ENCODE measurements at places on chromosomes 13 and 19.
A peak's percentile ranks its signal among the peaks of the same experiment; 100 is the strongest.

DNA sequence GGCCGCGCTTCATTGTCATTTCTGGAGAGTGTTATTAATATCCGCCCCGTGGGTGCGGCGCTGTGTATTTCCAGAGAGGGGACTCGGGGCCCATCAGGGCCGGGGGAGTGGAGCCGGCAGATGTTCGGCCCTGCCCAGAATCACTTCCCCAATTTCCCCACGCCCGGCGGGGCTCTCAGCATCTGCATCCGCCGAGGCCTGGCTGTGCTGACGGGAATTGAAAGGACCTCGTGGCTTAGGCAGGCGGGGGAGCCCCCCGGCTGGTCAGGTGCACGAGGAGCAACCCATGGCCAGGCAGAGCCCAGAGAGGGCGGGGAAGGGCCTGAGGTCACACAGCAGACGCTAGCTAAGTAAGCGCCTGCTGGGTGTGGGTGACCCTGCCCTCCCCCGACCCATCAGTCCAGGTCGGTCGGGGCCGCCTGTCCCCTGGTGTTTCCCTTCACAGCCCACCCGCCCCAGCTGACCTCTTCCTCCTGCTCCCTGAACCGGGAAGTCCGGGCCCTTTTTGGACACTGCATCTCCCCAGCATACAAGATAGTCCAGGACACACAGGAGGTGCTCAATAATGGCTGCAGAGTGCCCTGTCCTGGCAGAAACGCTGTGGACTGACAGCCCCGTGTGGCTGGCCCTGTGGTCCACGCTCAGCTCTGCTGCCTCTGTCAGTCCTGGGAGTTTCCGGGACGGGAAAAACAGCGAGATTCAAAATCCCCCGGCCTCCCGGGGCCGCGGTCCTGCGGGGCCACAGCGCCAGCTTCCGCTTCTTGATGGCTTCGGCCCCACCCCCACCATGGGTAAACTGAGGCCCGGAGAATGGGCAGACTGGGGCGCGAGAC lies 22.1 kb downstream of the ARID3A start:
- peak; percentile 95 for DNase-seq

DNA sequence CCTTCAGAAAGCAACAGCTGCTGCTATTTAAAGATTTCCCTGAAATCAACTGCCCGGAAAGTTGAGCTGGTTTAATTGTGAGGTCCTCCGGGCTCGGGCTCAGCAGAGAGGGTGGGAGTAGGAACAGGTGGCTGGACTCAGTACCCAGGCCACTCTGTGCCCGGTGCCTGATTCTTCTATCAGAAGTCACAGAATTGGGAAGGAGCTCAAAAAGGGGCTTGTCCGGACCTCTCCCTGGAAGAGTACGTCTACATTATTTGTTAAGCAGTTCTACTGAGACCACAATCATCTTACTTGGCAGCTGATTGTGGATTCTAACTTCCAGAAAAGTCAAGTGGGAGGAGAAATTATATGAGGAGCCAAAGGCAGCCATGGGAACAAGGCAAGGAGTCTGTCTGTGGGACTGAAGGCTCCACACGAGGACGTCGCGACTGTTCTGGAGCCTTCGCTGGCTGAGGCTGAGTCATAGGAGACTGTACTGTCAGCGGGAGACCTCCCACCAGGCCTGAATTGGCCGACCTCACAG lies 91.7 kb upstream of the ANKRD10 start:
- DNase-seq: peak; percentile 95

DNA sequence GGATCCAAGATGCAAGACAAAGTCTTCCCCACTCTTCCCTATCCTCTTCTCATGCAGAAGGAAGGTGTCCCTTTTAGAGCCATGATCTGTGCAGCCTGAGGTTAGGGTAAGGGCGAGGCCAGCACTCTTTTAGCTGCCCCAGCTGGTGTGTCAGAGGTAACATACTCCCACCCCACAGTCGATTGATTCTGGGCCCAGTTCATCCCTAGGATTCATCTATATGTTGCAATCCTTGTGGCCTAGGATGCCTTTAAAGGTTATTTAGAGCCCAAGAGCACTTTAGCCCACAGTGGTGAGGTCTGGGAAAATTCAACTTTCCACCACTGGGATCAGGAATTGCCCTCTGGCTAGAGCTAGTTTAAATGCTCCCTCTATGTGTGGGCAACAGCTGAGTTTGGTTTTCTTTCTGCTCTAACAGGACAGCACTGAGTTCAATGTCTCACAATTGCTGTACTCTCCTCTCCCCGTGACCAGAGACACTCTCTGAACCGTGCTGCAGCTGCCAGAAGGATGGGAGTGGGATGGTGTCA lies 201.3 kb upstream of the SERP2 start:
- DNase-seq: no peak

GRCh38 chr13:26459276-26460131 lies 98.0 kb upstream of the WASF3 start:
- no peak for DNase-seq

DNA sequence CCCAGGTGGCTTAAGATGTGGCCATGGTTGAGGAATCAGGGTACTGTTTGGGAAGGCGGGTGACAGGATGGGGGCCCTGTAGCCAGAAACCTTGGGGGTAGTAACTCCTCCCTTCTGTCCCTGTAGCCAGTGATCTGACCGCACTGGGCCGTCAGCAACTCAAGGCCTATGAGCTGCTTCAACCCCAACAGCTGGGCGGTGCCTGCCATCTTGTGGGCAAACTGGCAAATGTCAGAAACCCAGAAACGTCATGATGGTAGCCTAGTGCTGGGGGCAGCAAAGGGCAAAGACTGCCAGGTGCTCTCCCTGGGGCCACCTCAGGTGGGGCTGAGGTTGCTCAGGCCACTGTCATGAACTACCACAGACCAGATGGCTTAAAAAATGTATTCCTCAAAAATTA lies 3.5 kb downstream of the COPE start:
- peak; percentile 80 for DNase-seq

DNA sequence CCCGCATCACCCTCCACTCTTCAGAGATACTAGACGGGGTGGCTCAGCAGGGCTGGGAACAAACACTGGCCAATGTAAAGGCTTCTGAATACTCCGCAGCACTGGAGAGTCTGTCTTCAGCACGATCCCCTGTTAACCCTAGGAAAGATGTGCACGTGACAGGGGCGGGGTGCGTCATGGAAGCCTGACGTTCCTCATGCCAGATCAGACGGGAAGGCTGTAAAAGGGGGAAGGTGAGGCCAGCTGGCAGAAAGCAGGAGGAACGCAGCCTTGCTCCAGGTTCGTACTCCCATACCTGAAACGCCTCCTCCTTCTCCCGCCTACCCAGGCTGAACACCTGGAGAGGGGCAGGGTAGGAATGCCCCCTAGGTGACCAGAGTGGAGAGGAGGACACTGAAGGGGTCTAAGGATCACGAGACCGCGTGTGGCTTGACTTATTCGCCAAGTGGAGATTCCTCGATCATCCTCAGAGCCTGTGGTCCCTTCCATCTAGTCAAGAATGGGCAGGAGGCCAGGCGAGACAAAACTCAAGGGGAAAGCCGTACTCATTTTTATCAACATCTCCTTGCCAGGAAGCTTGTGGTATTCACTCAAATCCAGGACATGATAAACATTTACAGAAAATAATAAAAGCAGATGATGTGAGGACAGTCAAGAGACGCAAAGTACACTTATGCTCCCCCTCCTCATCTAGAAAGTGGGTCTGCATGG lies 18.2 kb upstream of the FFAR2 start:
- no peak for DNase-seq

- no peak for DNase-seq
These were observed 533.8 kb downstream of the OLFM4 start for GRCh38 chr13:53562419-53562818.

GRCh38 chr13:41785402-41786172 lies 175.3 kb downstream of the VWA8 start:
- no peak for DNase-seq

DNA sequence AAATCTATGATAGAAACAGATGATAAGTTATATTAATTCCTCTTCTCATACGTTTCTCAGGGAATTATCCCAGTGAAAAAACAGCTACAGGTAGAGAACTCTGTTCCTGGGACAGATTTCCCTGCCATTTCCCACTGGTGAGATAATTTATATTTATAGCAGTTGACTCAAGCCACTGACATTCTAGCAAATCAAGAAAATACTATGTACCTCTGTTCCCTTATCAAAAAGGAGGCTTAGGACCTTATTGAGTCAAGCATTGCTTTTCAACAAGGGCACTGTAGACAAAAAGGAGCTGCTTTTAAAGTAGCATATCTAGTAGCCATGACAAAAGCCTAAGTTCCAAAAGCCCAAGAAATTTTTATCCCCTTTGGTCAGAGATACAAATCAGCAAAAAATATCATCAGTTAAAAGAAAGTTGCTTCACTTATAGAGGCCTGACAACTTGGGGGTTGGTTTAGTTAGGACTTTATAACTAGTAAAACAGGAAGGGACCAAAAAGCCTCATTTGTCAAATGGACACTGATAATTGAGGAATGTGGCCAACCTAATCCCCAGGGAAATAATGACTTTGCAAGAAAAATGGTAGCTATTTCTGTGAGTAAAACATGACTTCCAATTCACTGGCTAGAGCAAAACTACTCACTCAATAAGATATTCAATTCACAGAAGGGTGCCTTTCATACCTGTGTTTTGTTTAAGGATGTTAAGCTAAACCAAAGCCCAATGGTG lies 652.5 kb downstream of the SLITRK1 start:
- DNase-seq: no peak

DNA sequence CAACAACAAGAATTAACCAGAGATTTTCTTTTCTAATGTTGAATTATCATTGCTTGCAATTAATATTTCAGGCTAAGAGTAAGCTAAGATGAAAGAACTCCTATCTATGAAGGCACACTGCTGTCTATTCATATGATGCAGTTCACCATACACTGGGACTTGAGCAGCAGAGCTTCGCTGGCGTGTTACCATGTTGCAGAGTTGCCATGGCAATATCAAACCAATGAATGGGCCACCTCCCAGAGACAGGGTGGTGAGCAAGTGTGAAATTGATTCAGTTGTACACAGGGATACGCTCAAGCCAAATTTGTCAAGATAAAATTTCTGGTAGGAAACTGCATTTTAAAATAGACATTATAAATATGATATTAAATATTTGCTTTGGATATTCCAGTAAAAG lies 69.3 kb upstream of the MYO16 start:
- DNase-seq: no peak

- no peak for DNase-seq
These were observed 93.0 kb upstream of the ARGLU1 start for GRCh38 chr13:106660746-106661625.

DNA sequence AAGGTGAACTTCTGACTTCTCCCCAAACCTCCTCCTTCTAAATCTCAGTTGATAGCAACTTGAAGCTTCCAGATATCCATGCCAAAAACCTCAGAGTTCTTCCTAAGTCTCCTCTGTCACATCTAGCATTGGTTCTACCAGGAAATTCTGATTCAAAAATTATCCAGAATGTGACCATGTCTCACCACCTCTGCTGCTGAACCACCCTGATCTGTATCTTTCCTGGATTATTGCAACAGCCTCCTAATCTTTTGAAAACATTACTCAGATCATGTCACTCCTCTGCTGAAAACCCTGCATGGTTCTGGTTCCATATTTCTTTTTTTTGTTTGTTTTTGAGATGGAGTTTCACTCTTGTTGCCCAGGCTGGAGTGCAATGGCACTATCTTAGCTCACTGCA lies 78.7 kb upstream of the TNFSF11 start:
- no peak for DNase-seq

GRCh38 chr19:33928458-33928950 lies 131.8 kb downstream of the KCTD15 start:
- no peak for DNase-seq

DNA sequence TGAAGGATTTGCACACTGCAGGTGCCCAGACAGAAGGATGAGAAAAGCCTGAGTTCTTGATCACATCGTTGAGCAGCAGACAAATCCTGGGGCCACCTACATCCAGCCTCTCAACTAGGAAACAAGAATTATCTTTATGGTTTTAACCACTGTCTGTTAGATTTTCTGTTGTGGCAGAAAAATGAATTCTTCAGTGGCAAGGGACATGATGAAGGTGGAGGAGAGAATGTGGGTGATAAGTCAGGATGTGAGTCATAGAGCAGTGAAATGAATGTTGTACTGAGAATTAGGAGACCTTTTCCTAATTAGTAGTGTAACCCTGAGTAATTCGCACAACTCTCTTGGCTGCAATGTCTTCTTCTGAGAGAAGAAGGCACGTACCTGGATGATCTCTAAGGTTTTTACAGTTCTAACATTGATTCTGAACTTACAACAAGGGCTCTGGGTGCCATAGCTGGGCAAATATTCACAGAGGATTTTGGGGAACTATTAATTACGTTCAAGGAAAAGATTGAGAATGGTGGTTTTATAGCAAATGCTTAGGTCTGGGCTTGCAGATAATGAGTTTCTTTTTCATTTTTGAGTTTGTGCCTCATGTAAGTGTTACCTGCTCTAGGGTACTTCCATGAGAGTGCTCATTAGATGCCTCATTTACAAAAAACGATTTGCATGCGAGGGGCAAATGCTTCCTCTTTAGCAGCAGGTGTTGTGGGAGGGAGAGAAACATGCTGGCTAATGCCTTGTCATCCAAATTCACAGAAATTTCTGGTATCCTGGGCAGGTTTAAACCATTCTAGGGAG lies 111.0 kb upstream of the KL start:
- no peak for DNase-seq

DNA sequence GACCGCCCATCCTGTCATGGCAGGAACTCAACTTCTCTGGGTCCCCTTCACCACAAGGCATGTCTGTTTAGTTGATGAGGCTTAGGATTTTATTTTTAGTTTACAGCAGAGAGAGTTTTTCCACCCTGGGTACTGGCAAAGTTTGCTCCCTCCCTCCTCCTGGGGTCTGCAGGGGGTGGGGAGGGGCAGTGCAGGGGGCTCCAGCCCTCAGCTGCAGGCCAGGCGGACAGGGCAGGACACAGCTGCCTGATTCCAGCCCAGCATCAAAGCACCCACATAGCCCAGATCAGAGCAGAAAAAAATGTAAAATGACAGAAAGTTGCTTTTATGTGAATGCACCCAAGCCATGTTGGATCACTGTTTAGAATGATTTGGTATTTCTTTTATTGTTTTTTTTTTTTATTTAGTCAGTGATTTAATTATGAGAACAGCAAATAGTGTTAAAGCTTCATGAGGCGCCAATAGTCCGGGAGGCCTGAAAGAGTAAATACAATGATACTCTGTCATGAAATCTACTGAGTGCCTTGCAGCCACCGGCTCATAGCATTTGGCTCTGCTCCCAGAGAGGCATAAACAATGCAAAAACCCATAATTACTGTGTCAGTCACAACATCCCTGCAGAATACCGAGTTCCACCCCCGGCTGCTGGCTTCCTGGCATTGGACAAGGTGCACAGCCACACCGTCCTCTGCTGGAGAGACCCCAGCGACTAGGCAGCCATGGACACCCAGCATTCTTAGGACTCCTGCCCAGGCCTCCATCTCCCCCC lies 923.5 kb downstream of the UQCRFS1 start:
- DNase-seq: no peak
